AG04450 (cell line): ENCODE measurements at places on chromosomes 2 and 18.

GRCh38 chr2:46095830-46096229 lies 201.4 kb upstream of the EPAS1 start:
- no peak for DNase-seq

GRCh38 chr18:78191276-78191675 lies 788.3 kb upstream of the SALL3 start:
- DNase-seq, result no peak

DNA sequence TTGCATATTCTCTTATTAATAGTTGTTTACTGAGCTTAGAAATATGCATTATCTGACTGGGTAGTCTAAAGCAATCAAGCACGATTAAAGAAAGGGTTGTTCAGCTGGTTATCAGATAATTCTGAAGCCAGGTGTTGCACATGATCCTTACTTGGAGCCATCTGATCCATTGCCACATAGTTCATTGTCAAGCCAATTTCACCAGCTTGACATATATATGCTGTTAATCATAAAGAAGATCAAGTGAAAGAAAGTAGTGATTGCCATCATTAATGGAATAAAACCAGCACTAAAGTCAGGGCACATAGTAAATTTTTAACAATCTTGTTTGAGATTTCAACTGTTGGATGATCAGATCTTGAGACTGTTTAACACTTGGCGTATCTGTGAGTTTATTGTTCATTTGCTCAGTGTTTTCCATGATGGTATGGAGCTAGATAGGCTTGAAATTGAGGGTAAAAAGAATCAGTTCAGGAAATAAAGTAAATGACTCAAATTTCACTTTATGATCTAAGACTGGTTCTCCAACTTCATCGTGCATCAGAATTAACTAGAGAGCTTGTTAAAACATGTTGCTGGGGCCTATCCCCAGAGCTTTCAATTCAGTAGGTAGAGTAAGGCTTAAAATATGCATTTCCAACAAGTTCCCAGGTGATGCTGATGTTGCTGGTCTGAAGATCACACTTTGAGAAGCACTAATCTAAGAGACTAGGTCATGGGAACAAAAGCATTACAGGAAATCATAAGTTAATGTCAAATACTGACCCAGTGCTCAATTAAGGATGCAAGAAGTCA lies 539.6 kb downstream of the SATB2 start:
- DNase-seq, result no peak

GRCh38 chr2:55672630-55673029 lies 21.0 kb downstream of the PNPT1 start:
- DNase-seq, result no peak
